Prostate gland (tissue), 2 donors: ENCODE measurements at places on chromosomes 2 and 18.

- no peak for DNase-seq
- H3K27me3 ChIP-seq = no peaks in the 10 kb centered on the region
Measured at GRCh38 chr18:58695772-58696171, 24.5 kb downstream of the MALT1 start.

GRCh38 chr2:176642074-176642473 lies 372.8 kb downstream of the MTX2 start:
- no peaks in the 10 kb centered on the region for H3K36me3 ChIP-seq
- H3K27me3 ChIP-seq = peaks cover 17% of the 10 kb centered on the region
- DNase-seq = no peak
- H3K4me1 ChIP-seq = peaks cover 6% of the 10 kb centered on the region
- H3K27ac ChIP-seq = no peak overlapping the region

DNA sequence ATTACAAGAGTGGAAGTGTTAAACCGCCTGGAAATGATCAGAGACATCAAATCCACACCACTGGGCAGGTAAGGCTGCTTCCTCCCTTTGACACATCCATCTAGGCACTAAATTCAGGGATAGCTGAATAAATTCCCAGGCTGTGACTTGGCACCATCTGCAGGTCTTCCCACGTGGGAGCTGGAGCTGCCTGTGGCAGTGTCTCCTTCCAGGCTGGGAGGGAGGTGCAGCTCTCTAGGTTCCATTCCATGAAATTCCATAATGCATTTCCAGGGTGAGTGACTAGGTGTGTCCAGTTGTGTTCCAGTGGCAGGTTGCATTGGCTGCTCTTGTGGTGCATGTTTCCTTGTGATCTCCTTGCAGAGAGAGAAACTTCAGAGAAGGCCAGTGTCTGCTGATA lies 188.9 kb upstream of the CXCR4 start:
- no peak overlapping the region for H3K4me3 ChIP-seq
- H3K27me3 ChIP-seq = no peaks in the 10 kb centered on the region

DNA sequence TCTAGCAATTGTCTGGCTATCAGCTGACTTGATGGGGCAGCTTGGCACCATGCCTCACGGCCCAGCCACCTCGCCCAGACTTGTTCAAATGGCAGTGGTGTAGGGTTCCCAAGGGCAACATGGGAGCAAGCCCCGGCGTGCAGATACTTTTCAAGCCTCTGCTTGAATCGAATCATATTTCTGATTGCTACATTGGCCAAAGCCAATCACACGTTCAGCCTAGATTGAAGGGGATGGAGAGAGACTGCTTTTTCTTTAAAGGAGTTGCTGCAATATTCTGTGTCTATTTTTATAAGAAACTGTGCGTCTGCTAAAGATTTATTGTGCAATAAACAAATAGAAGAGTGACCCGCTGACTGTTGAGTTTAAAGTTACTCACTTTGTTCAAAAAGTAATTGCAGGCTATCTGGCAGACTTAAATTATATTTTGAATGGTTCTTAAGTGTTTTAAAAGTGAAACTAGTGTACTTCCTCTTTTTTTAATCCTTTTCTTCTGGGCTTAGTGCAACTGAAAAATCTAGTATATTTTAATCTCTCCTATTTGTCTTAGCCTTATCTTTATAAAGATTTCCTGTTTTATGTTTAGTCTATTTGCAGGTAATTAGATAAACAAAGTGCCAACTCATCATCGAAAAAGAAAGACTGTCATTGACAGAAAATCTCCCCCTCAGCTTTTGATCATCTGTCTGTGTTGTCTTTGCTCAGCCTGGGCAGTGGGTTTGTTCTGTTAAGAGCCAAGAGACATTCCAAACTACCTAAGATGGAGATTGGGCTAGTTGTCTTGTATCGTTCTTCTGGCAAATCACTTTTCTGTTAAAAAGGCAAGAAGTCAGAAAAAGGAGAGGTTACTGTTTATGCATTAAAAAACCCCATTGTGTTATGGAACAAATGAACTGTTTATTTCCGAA lies 156.1 kb downstream of the TPGS2 start:
- no peaks in the 10 kb centered on the region for H3K27me3 ChIP-seq
- H3K36me3 ChIP-seq = no peaks in the 10 kb centered on the region
- peak; percentile 86 for DNase-seq
- H3K4me3 ChIP-seq = no peak overlapping the region
- no peaks in the 10 kb centered on the region for H3K4me1 ChIP-seq
- H3K27ac ChIP-seq = peak overlapping the region; percentile 37

- H3K27ac ChIP-seq = no peak overlapping the region
- no peak for DNase-seq
- no peak overlapping the region for H3K4me3 ChIP-seq
- no peaks in the 10 kb centered on the region for H3K27me3 ChIP-seq
- no peaks in the 10 kb centered on the region for H3K36me3 ChIP-seq
- no peaks in the 10 kb centered on the region for H3K4me1 ChIP-seq
Measured at GRCh38 chr2:75545387-75545786, 15.4 kb downstream of the EVA1A start.

- H3K27me3 ChIP-seq = no peaks in the 10 kb centered on the region
- no peaks in the 10 kb centered on the region for H3K4me1 ChIP-seq
- no peak for DNase-seq
- no peak overlapping the region for H3K27ac ChIP-seq
- no peak overlapping the region for H3K4me3 ChIP-seq
Measured at GRCh38 chr2:132654968-132655367, 15.0 kb downstream of the LYPD1 start.

GRCh38 chr18:79879566-79879965 lies 71.9 kb downstream of the SLC66A2 start:
- peaks cover 1% of the 10 kb centered on the region for H3K27me3 ChIP-seq
- DNase-seq = no peak
- H3K36me3 ChIP-seq = no peaks in the 10 kb centered on the region

GRCh38 chr2:85266146-85267041 lies 61.4 kb downstream of the TGOLN2 start:
- peaks cover 5% of the 10 kb centered on the region for H3K4me1 ChIP-seq
- H3K27me3 ChIP-seq = no peaks in the 10 kb centered on the region
- no peaks in the 10 kb centered on the region for H3K36me3 ChIP-seq
- H3K4me3 ChIP-seq = no peak overlapping the region
- no peak overlapping the region for H3K27ac ChIP-seq

DNA sequence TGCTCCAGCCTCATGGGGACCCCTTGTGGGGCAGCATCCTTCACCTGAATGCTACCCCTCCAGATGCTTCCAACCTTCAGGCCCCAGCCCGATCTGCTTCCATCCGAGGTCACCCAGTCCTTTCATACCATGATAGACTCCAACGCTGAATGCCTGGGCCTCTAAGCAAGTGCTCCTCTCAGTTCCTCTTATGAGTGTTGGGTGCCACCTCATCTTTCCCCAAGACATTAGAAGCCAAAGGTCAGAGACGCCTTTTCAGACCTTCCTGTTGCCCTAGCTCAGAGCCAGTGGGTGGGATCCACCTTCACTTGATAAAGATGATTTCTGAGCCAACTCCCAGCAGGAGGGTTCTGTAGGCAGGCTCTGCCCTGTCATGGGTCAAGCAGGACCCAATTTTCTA lies 174.5 kb upstream of the MGAT5 start:
- H3K4me1 ChIP-seq = no peaks in the 10 kb centered on the region
- H3K36me3 ChIP-seq = no peaks in the 10 kb centered on the region
- DNase-seq = no peak
- no peak overlapping the region for H3K4me3 ChIP-seq
- no peak overlapping the region for H3K27ac ChIP-seq

DNA sequence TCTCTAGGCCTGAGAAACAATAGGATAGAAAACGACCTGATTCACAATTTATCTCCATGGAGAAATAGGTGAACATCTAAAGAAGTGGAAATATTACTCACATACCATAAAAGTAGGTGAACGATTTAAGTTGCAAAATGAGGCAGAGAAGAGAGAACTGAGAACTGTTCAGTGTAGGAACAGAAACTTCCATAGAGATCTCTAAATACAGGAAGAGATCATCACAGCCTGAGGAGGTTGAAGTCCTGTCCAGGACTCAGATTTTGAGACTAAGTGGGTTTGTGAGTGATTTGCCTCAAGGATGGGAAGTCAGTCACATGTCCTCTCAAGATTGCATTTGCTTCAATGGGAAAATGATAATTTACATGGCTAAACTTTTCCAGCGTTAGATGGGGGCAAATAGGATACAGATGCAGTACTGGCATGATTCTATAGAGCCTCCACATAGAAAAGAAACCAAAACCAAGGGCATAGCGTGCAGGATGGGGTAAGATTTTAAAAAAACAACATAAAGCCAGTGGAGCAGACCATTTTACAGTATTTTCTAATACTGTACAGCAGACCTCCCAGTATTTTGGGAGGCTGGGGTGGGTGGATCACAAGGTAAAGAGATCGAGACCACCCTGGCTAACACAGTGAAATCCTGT lies 68.8 kb downstream of the MEP1B start:
- no peak overlapping the region for H3K4me3 ChIP-seq
- H3K27me3 ChIP-seq = no peaks in the 10 kb centered on the region
- no peak for DNase-seq
- no peaks in the 10 kb centered on the region for H3K36me3 ChIP-seq
- no peaks in the 10 kb centered on the region for H3K4me1 ChIP-seq

GRCh38 chr18:58180172-58180571 lies 136.1 kb downstream of the NEDD4L start:
- no peak for DNase-seq
- H3K4me3 ChIP-seq = no peak overlapping the region
- no peaks in the 10 kb centered on the region for H3K27me3 ChIP-seq
- H3K4me1 ChIP-seq = peaks cover 26% of the 10 kb centered on the region

DNA sequence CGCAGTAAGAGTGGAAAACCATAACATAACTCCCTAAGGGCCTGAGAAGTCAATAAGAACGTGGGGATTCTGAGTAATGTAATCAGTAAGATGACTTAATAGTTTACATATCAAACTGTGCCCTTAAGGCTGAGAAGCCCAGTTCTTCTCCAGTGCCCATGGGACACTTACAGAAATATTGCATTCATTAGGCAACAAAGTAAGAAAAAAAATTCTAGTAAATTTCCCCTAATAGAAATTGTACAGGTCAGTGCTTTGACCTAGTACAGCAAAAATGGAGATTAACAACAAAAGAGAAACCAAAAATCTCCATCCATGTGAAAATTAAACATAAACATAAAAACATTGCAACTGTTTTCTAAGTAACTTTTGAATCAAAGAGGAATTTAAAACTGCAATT lies 139.8 kb upstream of the HS6ST1 start:
- no peaks in the 10 kb centered on the region for H3K4me1 ChIP-seq
- no peak overlapping the region for H3K27ac ChIP-seq
- no peak overlapping the region for H3K4me3 ChIP-seq
- no peak for DNase-seq
- H3K27me3 ChIP-seq = no peaks in the 10 kb centered on the region

GRCh38 chr2:223060201-223060825 lies 8.3 kb downstream of the KCNE4 start:
- H3K4me3 ChIP-seq = no peak overlapping the region
- DNase-seq = no peak
- H3K36me3 ChIP-seq = no peaks in the 10 kb centered on the region
- H3K27ac ChIP-seq = no peak overlapping the region

GRCh38 chr2:86078774-86079545 lies 26.7 kb downstream of the POLR1A start:
- peaks cover 4% of the 10 kb centered on the region for H3K4me1 ChIP-seq
- H3K27me3 ChIP-seq = no peaks in the 10 kb centered on the region
- no peak overlapping the region for H3K4me3 ChIP-seq
- no peaks in the 10 kb centered on the region for H3K36me3 ChIP-seq
- no peak overlapping the region for H3K27ac ChIP-seq
- peak; percentile 51 for DNase-seq

DNA sequence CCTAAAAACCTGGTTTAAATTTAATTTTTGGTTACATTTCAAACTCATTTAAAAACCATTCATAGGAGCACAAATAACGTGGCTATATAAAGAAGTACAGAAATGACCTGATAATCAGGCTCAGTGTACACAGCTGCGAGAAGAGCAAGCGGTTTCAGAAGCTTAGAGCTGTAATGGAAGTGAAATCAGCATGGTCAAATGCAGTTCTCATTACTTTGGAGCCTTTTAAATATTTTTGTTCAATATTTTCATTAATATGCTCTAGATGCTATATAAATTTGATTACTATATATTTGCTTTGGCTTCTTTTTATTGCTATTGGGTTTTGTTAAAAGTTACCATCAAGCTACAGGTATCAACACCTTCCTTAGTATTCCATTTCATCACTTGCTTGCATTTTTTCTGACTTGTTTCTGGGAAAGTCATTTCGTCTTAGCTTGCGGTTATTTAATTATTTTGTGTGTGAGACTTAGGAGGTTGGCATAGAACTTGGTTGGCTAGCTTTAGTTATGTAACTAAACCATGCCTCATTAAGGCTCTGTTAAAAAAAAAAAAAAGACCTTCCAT lies 58.7 kb downstream of the AFTPH start:
- no peak overlapping the region for H3K4me3 ChIP-seq
- H3K27me3 ChIP-seq = no peaks in the 10 kb centered on the region
- no peaks in the 10 kb centered on the region for H3K4me1 ChIP-seq

GRCh38 chr2:31213601-31214443 lies 3.5 kb downstream of the CAPN14 start:
- H3K27me3 ChIP-seq = no peaks in the 10 kb centered on the region
- no peaks in the 10 kb centered on the region for H3K36me3 ChIP-seq
- no peak overlapping the region for H3K4me3 ChIP-seq
- no peak for DNase-seq
- no peak overlapping the region for H3K27ac ChIP-seq
- no peaks in the 10 kb centered on the region for H3K4me1 ChIP-seq

GRCh38 chr2:67845621-67846369 lies 217.0 kb downstream of the C1D start:
- no peak for DNase-seq
- no peak overlapping the region for H3K4me3 ChIP-seq
- no peaks in the 10 kb centered on the region for H3K36me3 ChIP-seq
- no peaks in the 10 kb centered on the region for H3K4me1 ChIP-seq

- H3K4me3 ChIP-seq = no peak overlapping the region
- no peaks in the 10 kb centered on the region for H3K36me3 ChIP-seq
- no peak overlapping the region for H3K27ac ChIP-seq
Measured at GRCh38 chr2:158740127-158740526, 55.0 kb upstream of the DAPL1 start.

DNA sequence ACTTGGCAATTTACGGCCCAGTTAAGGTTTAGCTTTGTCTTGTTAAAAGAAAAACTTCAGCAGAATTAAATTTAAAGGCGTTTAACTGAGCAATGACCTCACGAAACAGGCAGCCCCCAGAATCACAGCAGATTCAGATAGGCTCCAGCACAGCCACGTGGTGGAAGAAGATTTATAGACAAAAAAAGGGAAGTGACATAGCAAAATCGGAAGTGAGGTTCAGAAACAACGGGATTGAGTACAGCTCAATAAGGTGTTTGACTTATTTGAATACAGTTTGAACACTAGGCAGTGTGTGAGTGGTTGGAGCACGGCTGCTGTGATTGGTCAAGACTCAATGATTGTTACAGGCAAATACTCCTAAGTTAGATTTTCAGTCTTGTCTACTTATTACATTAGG lies 79.8 kb downstream of the MOGAT1 start:
- H3K36me3 ChIP-seq = no peaks in the 10 kb centered on the region
- H3K4me3 ChIP-seq = no peak overlapping the region
- H3K27me3 ChIP-seq = no peaks in the 10 kb centered on the region
- H3K4me1 ChIP-seq = no peaks in the 10 kb centered on the region

- H3K4me1 ChIP-seq = no peaks in the 10 kb centered on the region
- no peaks in the 10 kb centered on the region for H3K27me3 ChIP-seq
- no peak overlapping the region for H3K4me3 ChIP-seq
- no peak for DNase-seq
- H3K36me3 ChIP-seq = no peaks in the 10 kb centered on the region
Measured at GRCh38 chr2:2879071-2879470, 498.5 kb downstream of the EIPR1 start.
